AG09319 (cell line): ENCODE measurements at places on chromosomes 2 and 18.

DNA sequence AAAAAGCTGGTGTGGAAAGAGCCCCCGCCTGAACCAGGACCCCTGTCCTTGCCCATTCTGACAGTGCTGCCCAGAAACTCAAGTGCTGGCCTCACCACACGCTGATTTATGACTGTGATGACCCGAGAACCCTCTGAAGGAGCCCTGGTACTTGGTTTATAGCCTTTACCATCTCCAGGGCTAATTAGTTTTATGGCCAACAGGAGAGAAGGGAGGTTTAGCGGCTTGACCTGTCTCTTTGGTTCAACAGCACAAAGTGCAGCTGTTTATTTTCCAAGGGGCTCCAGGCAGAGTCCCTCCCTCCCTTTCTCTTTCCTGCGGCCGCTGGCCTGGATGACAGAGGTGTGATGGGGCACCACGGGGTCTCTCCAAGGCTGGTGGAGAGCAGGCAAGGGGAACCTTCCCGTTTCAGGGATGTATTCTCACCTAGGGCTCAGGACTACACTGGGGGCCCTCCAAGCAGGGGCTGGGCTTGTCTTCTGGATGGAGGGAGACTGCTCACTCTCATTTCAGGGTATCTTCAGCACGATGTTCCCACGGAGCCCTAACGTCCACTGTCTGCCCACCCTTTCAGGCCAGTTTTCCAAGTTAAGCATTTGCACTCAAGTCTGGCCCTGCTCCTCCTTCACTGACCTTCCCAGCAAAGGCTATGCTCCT lies 174.2 kb upstream of the GLI2 start:
- DNase-seq, result no peak

DNA sequence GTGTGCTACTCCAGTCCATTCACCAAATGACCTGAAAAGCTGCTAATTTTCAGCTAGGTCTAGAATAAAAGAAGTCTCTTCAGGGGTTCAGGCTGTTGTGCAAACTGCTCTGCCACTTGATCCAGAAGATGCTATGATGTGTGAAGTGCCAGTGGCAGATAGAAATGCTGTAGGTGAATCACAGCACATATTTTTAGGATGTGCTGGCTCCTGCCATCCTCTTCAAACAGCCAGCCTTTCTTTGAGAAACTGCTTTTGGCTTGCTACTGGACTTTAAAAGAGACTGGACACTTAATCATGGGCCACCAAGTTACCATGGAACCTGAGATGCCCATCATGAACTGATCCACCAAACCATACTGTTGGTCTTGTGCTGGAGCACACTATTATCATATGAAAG lies 322.1 kb downstream of the EN1 start:
- no peak for DNase-seq

- no peak for DNase-seq
These were observed 19.7 kb upstream of the SCG2 start for GRCh38 chr2:223621901-223622300.

DNA sequence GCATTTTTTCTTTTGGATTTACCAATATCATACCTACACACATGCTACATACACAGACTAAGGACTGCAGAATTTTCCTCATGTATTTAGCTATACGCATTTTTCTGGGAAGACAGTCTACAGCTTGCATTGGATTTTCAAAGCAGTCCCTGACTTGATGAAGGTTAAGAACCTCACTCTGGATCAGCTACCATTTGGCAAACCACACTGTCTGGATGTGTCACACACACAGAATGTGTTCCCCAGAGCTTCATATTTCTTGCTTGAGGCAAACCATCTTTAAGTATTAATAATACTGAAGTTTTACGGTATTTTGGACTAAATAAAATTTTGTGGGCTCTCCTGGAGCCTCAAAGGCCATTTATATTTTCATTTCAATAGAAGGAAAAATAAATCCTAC lies 102.3 kb downstream of the TCF4 start:
- no peak for DNase-seq

GRCh38 chr2:9256570-9257043 lies 50.0 kb downstream of the ASAP2 start:
- peak; percentile 46 for DNase-seq

GRCh38 chr2:135874777-135875365 lies 1.4 kb downstream of the MCM6 start:
- no peak for DNase-seq

- DNase-seq, result no peak
These were observed 130.9 kb upstream of the RAB12 start for GRCh38 chr18:8478166-8478967.

DNA sequence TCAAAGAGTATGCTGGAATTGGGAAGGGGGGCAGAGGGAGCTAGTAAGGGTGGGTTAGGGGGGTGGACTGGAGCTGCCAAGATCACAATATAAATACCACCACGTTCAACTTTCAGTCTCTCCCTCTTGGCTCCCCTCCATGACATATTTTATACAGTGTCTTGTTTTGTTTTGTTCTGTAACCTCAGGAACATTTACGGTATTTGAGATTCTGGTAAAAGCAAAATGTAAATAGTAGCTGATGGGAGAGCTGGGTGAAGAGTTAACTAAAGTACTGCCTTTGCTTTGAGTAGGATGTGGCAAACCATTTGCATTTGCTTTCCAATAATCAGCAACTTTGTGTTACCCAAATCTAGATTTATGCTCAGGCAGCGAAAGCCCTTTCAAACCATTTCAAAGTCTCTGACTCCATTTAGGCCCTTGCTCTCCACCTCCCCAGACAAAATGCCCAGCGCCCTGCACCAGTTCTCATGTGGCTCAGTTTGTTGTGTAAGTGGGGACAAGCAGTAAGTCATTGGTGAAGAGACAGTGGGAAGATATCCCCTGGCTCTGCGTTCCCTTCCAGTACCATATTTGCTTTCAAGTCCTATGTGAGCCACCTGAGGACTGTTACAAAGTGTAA lies 17.4 kb downstream of the IRS1 start:
- DNase-seq, result no peak

DNA sequence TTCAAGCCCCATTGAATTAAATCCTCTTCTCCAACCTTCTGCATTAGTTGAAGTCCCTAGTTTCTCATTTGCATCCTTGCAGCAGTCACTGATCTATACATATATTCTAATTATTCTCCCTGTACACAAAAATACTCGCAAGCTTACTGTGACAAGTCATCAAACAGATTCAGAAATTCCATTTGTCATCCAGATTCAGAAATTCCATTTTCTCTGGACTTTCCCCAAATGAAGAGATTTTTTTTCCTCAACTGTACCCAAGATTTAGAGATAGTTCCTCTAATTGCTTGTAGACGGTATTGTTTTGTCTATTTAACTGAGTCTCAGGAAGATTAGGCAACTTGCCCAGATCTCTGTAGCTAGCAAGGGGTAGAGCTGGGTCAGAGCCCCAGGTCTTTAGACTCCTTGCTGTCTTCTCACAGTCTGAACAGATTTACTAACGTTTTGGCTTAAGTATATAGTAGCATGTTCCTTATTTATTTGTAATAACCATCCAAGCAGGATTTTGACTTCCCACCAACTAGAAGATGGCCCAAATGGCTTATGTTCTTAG lies 34.2 kb downstream of the RAB12 start:
- no peak for DNase-seq

DNA sequence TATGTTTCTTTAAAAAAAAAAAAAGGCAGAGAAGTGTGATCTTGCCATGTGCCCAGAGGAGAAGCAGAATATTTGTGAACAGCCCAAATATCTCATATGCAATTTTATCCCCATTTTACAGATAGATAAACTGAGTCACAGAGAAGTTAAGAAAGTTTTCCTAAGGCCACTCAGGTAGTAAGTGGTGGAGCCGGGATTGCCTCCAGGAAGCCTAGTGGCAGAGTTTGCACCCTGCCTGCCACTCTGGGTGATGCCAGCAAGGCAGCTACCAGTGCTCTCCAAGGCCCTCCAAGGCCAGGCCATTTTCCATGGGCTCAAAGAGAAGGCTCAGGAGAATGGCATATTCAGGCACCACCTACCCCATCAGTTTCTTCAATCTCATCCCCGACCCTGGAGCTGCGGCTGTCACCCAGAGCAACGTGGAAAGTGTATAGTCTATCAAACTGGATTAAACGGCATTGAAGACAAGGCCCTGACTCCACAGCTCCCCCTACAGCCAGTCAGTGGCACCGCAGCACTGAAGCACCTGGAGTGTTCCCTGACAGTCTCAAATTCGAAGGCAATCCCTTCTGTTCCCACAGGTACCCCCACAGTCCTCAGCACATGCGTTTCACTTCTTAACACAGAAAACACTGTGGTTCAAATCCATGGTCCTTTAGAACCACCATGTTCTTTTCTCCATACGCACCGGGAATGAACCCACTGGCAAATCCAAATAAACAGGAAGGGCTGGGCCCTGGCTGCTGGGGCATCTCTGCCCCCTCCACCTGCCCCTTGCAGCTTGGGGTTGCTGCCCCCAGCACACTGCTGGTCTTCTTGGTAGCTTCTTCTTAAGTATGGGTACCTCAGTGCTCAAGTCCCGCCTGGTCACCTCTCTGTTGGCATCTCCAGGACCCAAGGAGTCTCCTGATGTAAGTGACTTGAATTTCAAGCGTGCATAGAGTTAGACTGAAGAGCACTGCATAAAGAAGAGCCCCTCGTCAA lies 175.3 kb downstream of the INHBB start:
- no peak for DNase-seq

DNA sequence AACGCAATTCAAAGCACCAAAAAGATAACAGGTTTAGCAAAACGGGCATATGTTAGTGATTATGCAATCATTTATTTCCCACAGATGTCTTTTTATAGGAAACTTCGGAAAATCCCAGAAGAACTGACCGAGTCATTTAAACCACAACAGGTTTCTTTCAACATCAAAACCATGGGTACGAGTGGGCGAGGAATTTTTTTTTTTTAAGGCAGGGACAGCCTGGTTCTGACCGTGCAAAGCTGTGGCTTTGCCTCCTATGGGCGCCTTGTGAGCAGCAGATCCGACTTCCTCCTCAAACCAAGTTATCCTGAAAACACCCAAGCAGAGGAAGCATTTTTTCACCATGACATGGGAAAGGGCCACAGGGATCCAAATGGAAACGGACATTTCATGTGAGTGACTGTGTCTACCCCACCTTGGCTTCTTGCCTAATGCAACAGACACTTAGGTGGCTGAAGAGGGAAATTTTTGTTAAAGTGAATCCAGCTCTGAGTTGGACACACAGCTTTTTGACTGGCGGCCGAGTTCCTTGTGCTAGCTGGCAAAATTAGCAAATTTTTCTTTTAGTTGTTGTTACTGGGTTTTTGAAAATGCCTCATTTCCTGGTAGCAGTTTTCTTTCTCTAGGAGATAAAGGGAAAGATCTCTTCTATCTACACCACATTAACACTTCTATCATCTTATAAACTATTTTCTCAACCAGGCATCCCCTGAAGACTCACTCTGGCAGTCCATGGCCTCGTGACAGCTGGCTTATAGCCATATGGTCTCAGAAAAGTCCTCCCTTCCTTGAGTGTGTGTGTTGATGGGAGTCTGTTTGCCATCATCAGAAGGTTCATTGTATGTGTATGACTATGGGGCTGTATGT lies 487.4 kb upstream of the ZEB2 start:
- peak; percentile 71 for DNase-seq

DNA sequence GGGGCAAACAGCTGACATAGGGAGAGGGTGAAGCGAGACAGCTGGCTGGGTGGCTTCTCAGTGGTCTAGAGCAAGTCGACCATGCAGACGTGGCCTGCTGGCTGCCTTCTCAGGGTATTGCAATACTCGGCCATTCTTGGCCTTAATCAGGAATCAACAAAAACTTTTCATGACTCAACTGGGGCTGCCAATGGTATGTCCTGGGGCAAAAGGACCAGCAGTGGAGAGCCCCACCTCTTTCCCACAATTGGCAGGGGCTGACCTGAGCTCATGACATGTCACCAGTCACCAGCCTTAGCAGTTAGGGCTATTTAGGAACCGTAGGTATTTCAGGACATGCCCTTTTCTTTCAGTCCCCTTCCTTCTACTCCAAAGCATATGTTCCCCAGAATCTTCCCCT lies 19.1 kb downstream of the PLA2R1 start:
- DNase-seq, result no peak

- DNase-seq, result no peak
These were observed 56.8 kb downstream of the SP110 start for GRCh38 chr2:230162981-230163380.

DNA sequence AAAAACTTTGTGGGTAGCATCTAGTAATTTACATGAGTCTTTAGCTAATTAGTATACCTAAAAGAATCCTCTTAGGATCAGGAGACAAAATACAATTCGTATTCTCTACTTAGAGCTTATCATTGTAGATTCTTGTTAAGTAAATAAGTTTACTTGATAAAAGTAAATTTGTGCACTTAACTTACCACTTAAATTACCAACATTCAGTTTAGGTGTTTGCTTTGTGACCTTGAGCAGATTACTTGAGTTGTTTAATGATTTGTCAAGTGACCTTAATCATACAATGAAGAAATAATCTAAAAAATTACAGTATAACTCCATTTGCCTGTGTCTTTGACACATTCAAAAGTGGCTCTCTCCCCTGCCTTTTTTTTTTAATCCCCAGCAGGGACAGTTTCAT lies 67.2 kb upstream of the UBXN4 start:
- DNase-seq, result no peak

DNA sequence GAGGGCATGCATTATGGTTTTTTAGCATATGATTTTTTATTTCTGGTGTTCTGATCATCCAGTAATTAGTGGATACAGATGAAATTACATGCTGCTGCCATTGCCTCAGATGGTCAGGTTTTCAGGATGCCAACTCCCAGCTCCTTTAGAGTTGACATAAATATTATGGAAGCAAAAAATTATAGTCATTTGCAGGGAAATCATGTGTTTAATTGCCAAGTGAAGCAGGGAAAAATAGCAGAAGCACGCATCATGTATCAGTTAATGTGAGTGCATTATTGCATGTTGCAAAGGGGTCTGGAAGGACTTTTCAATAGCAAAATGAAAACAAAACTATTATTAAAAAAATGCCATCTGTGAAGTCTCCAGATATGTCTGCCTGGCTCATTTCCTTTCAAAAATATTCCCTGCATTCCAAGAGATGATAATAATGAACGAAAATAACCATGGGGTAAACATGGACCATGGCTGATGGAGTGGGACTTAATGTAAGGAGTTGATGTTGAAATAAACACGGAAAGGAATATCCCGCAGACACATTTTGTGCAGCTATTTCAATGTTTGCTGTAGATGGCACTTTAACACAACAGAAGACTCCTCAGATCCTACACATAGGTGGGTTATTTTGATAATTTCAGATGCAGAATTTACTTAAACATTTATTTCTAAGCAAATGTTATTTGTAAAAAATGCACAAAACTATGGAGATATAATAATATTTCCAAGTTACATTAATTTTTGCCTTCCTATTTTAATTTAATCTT lies 87.7 kb upstream of the DYNAP start:
- DNase-seq, result no peak
